ENCODE measurements at places on chromosomes 11 and 22. TPM values are rescaled to one million over a fixed set of nuclear protein-coding genes. Genes with fewer than 3 reads are reported as not detected.

The OR8D4 gene
- total RNA-seq = not detected

The MRGPRX3 gene
- under 0.01 TPM for total RNA-seq

DNA sequence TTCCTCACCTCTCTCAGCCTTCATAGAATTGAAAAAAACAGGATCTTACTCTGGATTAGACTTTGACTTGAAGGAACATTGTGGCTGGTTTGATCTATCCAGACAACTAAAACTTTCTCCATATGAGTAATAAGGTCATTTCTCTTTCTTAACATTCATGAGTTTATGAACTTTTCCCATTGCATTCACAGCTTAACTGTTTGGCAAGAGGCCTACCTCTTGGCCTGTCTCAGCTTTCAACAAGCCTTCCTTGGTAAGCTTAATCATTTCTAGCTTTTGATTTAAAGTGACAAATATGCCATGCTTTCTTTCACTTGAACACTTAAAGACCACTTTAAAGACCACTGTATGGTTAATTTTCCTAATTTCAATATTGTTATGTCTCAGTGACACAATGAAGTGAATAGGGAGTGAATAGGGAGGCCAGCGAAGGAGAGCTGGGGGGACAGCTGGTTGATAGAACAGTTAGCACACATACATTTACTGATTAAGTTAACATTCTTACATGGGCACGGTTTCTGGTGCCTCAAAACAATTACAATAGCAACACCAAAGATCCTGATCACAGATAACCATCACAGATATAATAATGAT, 17.0 kb downstream of the IMMP1L start:
- DNase-seq = no peak

DNA sequence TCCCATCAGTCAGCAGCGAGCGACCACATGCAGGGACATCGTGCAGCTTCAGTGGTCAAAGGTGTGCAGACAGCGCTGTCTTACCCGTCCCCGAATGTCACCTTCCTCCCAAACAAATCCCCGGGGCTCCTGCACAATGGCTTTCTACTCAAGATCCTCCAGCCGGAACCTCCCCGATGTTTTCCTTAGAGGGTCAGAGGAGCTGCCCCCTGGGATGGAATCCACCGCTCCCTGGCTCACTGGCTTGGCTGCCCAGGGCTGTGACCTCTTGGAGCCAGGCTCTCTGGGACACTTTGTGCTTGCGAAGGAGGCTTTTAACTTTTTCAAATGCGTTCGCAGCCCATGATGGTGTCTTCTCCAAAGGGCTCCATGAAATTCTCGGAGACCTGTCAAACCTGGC, 17.3 kb upstream of the FGF19 start:
- DNase-seq = no peak

DNA sequence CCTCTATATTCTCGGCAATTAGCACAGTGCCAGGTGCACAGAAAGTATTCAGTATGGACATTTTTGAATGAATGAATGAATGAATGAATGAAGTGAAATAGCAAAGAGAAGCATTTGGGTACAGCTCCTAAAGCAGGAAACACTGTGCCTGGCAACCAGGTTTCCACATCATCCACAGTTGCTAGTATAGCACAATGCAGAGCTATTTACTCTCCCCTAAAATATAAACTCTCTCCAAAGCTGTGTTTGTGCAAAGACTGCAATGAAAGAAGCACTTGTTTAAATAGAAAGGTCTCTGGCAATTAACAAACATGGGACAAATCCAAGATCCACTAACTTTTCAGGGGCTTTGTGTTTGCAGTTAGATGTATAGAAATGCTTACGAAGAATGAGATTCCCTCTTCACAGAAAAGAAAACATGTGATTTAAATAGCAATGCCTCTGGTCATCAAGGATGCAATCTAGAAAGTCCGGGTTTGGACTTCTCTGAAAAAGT, 103.0 kb upstream of the OPCML start:
- DNase-seq = no peak

- no peak for DNase-seq
Measured at GRCh38 chr11:67369801-67370284, 3.6 kb downstream of the CLCF1 start.

DNA sequence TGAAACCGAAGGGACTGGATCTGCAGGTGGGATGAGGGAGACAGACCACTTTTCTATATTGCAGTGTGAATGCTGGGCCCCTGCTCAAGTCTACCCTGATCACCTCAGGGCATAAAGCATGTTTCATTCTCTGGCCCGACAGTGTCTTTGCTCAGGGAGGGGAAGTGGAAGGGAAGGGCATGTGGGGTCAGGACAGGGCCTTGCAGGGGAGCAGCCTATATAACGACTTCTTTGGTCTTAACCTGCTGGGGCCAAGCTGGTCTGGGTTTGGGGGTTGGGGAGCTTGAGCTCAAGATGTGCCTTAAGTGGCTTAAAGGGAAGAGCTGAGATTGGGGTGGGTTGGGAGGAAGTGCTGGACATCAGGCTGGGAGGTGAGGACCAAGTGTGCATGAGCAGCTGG, 86.4 kb downstream of the GDPD4 start:
- DNase-seq = no peak
